ENCODE measurements at places on chromosomes 1 and 21.

DNA sequence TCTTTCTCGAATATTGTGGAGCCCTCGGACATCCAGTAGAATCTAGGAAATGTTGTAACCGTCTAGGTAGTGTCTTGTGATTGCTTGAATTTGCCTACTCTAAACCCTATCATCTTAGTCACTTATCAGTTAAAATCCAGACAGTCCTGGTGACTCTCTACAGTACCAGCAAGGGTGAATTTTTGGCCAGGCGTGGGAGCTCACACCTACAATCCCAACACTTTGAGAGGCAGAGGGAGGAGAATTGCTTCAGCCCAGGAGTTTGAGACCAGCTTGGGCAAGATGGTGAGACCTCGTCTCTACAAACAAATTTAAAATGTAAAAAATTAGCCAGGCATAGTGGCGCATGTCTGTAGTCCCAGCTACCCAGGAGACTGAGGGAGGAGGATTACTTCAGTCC lies 230.9 kb downstream of the CHRM3 start:
- no peak for DNase-seq

DNA sequence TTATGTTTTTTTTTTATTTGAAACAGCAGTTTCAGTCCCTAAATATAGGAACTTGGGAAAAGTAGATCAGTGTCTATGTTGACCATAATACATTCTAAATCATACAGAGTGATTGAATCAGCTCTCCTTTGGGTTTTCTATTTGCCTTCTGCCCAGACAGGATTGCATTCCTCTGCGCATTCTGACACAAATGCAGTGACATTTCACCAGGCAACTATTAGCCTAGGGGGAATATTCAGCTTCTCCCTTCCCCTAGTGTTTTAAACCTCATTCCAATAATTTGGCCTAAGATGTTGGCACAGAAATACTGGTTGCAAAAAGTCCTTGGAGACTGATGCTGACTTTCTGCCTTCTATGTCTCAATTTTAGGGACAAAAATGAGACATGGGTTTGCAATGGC lies 172.8 kb downstream of the PTGER3 start:
- no peak for DNase-seq

DNA sequence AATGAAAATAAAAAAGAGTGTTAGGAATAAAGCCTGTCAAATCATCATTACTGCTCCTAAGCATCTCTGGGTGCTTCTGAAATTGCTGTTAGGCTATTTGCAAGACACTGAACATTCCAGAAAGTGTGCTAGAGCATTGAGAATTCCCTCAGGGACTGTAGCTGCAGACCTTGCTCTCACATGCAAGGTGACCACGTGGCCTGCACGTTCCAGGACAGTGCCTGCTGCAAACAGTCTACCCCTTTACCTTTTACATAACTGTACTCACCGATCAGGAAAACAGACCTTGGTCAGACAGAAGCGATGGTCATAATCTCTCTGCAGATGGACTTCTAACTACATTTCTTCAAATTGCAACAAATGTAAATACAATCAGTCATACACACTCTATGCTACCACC lies 164.5 kb downstream of the PSMG1 start:
- no peak for DNase-seq

- no peak for DNase-seq
Observed at GRCh38 chr1:119702384-119702783, 9.3 kb upstream of the PHGDH start.

DNA sequence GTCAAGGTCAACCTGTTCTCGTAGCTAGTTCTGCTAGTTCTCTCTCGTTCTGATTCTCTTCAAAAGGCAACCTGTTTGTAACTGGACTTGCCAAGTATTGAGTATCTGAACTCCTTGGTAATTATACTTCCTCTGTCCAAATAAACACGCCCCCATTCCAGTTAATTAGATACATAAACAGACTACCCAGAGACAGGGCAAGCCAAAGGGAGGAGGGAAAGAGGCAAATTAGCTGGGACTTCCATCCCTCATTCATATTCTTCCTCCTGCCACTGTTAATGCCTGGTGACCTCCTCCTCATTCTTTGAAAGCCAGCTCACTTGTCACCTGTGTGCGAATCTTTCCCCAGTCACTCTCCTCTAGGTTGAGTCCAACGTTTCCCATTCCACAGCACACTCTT lies 62.9 kb downstream of the LPAR3 start:
- no peak for DNase-seq

GRCh38 chr1:170365331-170365730 lies 166.6 kb upstream of the GORAB start:
- DNase-seq = no peak

DNA sequence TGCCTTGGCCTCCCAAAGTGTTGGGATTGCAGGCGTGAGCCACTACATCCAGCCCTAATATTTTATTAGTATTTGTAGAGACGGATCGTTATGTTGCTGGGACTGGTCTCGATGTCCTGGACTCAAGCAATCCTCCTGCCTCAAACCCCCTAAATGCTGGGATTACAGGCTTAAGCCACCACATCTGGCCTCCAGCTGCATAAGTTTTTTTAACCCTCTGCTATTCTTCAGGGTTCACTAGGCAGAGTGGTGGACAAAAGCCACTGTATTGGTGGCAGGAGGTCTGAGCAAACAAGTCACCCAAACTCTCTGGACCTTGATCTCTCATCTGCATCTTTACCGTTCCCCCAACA lies 10.1 kb upstream of the CLIC4 start:
- DNase-seq = no peak

GRCh38 chr1:41742219-41742618 lies 176.5 kb downstream of the HIVEP3 start:
- no peak for DNase-seq

Data from GM12891 (cell line).